ENCODE measurements at places on chromosomes 7 and 10.

- DNase-seq = no peak
These were observed 63.0 kb downstream of the RALA start for GRCh38 chr7:39686261-39686924.

DNA sequence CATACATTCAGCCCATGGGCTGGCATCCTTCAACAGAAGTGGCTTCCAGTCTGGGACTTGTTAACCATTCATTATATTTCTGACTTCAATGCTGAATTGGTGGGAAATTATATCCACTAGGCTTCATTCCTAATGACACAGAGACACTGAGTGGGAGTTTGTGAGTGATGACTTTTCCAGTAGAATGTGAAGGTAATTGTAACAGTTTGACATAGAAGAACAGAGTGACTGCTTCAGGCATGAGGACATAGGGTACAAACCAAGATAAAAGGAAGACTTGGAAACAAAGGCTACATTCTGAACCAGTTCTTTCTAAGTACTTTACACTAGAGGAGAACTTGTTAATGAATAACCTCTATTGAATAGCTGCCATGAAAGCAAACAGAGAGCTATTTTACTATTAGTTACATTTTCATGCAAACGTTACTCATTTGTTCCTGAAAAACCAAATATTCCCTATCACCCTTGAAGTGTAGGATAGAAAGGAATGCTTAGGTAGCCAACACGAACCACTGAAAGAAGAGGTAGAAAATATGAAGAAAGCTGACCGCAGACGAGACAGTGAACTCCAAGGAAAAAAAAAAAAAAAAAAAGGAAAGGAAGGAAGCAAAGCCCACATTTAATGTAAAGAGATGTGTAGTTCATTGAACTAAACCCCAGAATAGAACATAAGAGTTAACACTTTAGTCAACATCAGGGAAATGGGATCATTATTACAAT, 237.0 kb upstream of the SEMA3C start:
- no peak for DNase-seq

GRCh38 chr7:158955146-158955870, 99.0 kb downstream of the DYNC2I1 start:
- no peak for DNase-seq

- DNase-seq = no peak
These were observed 134.5 kb downstream of the BAMBI start for GRCh38 chr10:28811639-28812349.

DNA sequence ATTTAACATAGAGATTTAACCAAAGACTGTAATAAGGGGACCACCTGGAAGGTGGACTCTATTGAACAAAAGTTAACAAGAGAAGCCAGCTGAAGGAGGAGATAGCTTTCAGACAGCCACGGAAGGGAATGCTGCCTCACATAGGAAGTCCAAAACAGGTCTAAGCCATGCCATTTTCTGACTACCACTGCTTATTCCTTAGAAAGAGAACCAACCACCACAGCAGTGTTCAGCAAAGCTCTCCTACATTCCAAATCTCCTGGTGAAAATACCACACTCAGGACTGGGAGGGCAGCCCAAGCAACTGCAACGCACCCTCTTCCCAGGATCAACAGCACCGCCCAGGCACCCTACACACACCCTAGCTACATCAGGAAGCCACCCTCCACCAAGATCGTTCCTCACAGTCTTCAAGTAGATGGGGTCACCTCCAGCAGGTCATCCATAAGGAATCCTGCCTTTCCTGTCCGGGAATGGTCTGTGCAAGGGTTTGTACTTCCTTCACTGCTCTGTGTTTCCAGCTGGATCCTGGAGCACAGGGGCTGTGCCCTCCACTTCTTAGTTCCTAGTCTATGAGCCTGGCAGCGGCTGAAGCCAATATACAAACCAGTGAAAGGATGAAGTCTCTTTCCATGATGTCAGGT, 2.5 kb downstream of the KIAA1549 start:
- no peak for DNase-seq

GRCh38 chr7:17709599-17709998, 230.7 kb downstream of the SNX13 start:
- DNase-seq = no peak

- no peak for DNase-seq
These were observed 149.4 kb upstream of the NPS start for GRCh38 chr10:127399668-127400067.

GRCh38 chr10:123194056-123194455, 39.9 kb downstream of the BUB3 start:
- no peak for DNase-seq

DNA sequence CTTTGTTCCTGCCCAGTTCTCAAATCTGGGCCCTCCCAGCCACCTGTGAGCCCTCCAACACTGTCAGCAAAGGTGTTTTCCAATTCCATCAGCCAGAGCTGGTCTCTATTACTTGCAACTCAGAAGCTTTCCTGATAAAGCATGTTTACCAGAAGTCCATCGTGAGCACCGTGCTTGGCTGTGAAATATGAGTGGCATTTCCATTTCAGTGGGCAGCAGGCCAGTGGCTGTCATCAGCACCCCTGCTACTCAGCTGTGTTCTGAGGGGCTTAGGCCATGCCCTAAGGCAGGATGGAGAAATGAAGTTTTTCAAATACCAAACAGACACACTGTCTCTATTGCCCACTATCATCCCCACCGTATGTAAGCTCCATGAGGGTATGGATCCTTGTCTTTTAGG, 12.7 kb upstream of the BNIP3 start:
- DNase-seq = peak; percentile 69

- no peak for DNase-seq
These were observed 61.1 kb upstream of the DDC start for GRCh38 chr7:50626286-50626685.

DNA sequence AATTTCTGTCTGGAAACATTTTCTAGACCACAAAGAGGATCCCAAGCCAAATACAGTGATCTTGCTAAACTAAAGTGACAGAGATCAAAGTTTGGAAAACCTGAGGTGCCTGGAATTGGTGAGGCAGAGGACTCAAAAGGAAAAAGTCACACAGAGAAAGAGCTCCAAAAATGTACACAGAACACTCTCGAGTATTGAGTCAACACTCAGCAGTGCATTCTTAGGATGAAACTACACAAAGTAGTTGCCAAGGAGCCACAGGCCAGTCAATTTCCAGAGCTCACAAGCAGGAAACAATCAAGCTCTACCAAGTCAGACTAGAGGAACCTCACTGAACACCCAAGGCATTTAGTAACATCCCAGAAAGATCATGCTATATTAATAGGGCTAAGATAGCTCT, 61.3 kb downstream of the MICU1 start:
- DNase-seq = no peak

GRCh38 chr7:100476903-100477870, 1.8 kb downstream of the TSC22D4 start:
- DNase-seq = no peak

DNA sequence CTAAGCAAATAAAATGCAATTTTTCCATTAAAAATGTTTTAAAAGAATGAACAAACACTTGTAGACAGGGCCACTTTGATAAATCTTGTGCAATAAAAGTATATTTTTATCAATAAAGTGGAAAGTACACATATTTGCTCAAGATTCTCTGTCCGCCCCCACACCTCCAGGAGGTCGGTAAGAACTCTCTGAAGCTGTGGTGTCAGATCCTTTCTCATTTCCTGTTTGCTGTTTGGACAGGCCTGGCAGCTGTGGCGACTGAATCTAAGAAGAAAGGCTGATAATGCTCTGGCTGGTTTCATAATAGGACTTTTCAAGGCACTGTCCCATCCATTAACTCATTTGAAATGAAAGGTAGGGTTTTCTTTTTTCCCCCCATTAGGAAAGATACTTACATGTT, 15.3 kb upstream of the ASB4 start:
- no peak for DNase-seq

GRCh38 chr7:44062903-44063295, 2.5 kb downstream of the PGAM2 start:
- DNase-seq = peak; percentile 29

DNA sequence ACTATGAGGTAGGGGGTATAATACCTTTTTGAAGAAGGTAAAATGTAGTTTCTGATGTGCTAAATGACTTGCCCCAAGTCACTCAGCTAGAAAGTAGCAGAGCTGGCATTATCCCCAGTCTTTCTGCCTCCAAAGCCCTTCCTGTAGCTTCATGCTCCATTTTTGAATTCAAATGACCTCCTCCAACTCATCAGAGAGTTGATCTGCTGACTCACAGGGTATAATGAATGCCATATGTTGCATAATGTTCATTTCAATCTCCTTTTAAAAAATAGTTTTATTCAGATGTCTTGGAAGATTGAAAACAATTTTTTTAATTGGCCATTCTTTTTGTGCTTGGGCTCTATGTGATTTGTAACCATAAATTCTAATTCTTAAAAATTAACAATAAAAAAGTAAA, 272.8 kb upstream of the IMMP2L start:
- DNase-seq = no peak

DNA sequence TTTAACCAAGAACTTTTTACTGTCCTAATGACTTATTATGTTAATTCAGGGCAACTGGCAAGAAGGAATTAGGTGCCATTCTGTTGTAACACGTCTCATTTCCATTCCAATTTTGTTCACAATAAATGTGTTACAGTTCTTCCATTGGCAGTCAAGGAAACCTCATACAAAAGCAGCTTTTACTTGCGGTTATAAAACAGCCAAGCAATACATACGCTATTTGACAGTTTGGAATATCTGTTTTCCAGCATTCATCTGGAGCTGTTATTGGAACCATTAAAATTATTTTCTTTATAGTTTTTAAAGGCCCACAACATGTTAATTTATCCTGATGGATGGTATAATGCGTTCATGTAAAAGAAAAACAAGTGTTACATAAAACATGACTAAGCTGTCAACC, 33.3 kb downstream of the MTERF1 start:
- DNase-seq = no peak

- DNase-seq = no peak
These were observed 126.5 kb downstream of the SLIT1 start for GRCh38 chr10:97059006-97059871.

GRCh38 chr7:108860615-108861014, 290.9 kb downstream of the DNAJB9 start:
- no peak for DNase-seq

GRCh38 chr7:91565499-91566401, 301.5 kb downstream of the FZD1 start:
- no peak for DNase-seq

GRCh38 chr10:42755028-42755451, 27.6 kb upstream of the BMS1 start:
- DNase-seq = peak; percentile 39

GRCh38 chr10:101529725-101530553, 58.1 kb downstream of the POLL start:
- no peak for DNase-seq

GRCh38 chr7:4713183-4713784, 31.2 kb downstream of the FOXK1 start:
- DNase-seq = no peak

GRCh38 chr7:13259930-13260329, 572.5 kb downstream of the ARL4A start:
- DNase-seq = no peak

- no peak for DNase-seq
These were observed 153.3 kb downstream of the VWC2 start for GRCh38 chr7:49926720-49927119.

- no peak for DNase-seq
These were observed 21.2 kb downstream of the DMTF1 start for GRCh38 chr7:87173471-87173870.

GRCh38 chr10:121168545-121169216, 317.5 kb downstream of the WDR11 start:
- no peak for DNase-seq

DNA sequence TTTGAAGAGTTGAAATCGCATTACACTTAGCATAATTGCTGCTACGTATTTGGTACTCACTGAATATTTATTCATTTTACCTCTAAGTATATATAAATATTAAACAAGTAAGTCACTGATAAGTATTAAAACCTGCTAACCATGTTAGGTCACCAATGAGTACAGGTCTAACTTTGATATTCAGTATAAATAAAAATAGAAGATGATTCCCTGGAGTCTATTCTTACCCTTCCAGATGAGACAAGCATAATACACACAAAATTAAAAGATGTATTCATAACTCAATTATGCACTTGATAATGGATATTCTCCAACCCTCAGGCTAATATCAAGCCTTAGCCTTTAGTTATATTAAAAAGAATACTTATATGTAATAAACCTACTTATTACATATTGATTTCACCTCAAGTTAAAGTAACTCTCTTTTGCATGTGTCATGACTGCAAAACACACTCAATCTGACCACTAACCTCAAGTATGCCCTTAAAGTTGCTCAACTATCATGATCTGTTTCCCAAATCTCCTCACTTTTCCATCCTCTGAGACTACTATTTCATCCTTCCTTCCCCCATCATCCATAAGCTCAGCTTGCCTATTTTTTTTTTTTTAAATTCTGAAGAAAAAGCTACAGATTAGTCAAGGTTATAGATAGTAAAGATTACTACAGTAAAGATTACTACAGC, 46.8 kb downstream of the IPMK start:
- DNase-seq = no peak
